NCI-H2107 (cell line): ENCODE measurements at places on chromosomes 2 and 18.

DNA sequence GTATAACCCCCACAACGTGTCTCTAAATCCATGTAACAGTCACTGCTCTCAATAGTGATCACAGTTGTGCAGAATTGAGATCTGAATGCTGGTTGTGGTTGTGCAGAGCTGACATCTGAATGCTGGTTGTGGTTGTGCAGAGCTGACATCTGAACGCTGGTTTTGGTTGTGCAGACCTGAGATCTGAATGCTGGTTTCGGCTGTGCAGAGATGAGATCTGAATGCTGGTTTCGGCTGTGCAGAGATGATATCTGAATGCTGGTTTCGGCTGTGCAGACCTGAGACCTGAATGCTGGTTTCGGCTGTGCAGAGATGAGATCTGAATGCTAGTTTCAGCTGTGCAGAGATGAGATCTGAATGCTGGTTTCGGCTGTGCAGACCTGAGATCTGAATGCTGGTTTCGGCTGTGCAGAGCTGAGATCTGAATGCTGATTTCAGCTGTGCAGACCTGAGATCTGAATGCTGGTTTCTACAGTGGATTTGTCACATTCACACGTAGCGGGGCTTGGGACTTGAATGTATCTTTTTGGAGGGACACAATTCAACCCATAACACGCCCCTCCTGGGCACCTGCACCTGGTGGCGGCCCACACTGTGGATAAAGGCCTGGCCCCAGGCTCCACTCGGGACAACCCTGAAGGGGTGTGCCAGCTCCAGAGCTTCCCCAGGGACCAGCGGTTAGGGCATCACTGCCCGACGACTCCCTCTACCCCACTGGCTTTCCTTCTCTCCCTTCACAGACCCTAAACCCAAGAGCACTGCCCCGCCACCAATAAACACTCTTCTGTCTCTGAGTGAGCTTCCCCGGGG is 51.1 kb upstream of the SLC66A3 start:
- DNase-seq, result no peak

DNA sequence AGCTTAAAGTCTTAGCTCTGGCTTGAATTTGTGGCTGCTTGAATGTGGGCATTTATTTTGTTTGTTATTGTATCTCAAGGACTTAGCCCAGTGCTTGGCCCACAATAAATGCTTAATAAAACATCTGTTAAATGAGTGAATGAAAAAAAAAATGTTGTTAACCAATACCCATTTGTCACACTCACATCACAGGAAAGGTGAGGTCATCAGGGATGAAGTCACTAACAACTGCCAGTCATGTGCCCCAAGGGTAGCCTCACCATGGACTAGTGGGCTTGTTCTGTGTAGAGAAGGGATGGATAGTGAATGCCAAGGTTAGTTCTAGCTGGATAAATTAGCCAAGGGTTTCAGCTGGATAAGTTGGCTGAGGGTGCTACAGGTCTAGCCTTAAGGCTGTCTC is 3.0 kb downstream of the NRBP1 start:
- no peak for DNase-seq

GRCh38 chr2:150376553-150377335 is 110.7 kb downstream of the RND3 start:
- no peak for DNase-seq

DNA sequence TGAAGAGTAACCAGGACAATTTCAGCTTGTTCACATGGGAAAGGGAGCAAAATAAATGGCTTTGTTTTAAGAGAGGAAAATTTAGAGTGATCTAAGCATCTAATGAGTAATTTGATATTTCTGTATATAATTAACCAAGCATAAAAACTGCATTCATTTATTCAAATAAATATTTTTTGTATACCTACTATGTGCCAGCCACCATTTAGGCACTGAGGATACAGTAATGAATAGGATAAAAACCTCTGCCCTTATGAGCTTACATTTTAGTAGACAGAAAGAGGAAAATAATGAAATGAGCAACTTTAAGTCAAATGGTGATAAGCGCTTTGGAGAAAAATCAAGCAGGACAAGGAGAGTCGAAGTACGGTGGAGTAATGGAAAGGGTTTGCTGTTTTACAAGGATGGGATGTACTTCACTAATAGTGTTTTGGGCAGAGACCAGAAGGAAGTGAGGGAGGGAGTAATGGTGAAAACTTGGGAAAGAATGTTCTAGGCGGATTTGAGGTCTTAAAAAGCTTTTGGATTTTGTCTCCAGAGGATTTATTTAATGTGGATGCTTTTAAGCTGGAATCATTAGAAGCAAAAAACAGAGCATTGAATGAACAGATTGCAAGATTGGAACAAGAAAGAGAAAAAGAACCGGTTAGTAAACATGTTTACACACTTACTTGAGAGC is 17.4 kb downstream of the NDC80 start:
- no peak for DNase-seq

DNA sequence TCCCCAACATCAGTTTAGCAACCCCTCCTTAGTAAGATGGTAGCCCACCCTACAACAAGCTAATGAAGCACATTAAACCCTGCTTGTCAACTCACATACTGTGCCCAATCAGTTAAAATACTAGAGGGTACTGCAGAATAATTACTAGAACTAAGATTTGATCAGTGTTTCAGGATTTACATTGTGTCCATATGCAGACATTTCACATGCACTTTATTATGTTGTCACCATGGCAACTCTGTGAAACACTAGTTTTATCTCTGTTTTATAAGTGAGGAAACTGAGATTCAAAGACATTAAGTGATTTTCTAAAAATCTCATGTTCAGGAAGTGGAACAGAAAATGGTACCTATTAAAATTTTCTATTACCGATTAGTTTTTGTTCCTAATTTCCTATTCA is 61.7 kb downstream of the CYBRD1 start:
- no peak for DNase-seq

DNA sequence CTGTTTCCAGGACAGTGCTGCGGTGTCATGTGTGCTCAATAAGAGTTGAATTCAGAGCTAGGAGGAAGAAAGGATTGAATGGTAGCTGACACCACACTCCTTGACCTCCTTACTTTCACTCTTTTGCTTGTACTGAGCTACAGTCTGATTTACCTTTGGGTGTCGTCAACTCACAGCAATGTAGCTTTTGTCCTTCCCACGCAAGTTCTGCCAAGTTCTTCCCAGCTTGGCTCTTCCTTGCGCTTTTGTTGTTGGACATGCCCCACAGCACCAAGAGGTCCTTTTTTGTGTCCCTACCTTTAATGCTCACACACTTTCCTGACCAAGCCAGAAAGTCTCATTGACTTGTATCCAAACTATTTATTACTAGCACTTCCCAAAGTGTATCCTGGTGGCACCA is 38.3 kb upstream of the ITGB6 start:
- DNase-seq, result no peak

GRCh38 chr2:130390460-130391057 is 34.7 kb downstream of the PTPN18 start:
- no peak for DNase-seq

GRCh38 chr2:40451918-40452605 is at the start of gene SLC8A1:
SLC8A1 (minus strand) TSS chr2:40452090.
- DNase-seq, result no peak

DNA sequence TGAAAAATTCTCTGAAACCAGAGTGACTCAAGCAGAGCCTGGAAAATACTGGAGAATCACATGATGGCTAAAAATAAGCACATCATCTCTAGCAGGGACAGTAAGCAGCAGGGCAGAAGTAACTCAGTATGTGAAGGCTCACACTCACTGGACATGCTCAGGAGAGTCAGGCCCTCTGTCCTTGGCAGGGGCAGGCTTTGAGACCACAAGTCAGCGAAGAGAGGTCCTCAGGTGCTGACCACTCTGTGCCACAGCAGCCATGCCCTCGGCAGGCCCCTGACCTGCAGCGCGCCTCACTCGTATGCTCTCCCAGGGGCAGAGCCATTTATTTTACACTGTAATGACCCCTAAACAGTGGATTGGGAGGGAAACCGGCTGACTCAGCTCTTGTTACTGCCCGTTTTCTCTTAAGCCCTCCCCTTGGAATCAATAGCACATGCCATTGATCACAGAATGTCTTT is 76.8 kb downstream of the MAPRE2 start:
- no peak for DNase-seq

DNA sequence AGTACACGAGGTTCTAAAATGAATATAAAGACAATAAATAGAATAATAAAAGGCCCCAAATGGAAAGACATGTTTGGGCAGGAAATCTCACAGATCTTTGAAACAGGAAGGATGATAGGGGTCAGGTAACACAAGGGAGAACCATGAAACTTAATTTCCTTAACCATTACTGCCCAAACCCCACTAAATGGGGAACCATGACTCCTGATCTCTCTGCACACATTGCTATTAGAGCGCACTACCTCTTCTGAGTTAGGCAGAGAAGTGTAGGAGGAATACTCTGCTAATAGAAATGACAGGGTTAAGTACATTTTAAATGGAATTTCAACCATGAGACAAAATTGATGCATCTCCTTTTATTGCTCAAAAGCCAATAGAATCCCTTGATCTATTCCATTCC is 213.7 kb upstream of the SETBP1 start:
- DNase-seq, result no peak

GRCh38 chr2:143736904-143737303 is 607.7 kb downstream of the ARHGAP15 start:
- DNase-seq, result no peak

GRCh38 chr2:227870710-227871374 is 589 bp upstream of the DAW1 start:
- no peak for DNase-seq

DNA sequence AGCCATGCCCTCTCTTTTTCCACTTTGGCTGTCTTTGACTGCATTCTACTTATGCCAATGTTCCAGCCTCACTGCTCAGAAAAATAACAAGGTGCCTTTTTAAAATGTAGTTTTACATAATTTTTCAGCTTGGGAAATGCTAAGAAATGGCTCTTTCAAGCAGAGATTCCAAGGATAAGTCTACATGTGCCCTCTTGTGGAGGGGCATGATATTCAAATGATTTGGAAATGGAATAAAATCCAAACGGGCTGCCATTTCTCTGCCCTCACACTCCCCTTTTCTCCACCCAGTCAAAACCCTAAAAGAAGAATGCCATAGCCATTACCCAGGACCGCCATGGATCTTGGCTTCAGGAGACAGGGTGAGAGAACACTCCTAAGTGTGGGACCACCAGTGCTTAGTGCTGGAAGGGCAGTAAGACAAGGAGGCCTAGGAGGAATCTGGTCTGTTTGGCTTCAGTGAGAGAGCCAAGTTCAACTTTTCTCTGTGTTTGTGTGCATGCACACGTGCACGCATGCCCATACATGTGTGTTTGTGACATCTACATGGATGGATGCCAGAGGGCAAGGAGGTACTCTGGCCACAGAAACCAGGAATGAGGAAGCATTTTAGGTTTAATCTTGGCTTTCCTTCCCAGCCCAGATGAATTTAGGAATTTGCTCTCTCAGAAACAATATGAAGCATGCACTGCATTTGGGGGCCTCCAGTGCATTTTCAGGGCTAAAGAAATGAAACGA is 174.0 kb upstream of the SLC14A2 start:
- no peak for DNase-seq

- no peak for DNase-seq
Observed at GRCh38 chr2:236113425-236113824, 54.8 kb downstream of the GBX2 start.

DNA sequence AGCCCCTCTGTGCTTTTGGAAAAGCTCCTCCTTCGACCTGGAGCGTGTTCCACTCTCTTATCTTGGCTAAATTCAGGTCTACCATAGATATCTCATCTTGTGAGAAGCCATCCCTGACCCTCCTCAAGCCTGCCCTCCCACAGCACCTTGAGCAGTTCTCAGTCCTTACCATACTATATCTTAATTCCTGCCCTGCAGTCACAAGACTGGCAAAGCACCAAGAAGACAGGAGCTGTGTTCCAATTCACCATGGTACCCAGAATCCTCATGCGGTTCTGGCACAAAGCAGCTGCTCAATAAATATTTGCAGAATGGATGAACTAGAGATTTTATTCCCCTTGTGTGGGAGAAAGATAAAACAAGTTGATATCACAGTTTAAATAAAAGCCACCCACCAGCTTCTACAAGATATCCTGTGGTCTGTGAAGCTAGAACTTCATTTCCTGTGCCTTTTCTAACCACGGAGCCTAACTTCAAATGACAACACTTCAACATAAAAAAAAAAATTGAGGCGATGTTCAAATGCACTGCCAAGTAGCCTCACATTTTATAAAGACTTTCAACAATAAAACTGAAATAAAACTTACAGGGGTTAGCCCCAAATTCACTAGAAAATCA is 19.5 kb downstream of the MARCHF4 start:
- DNase-seq, result no peak

GRCh38 chr18:74569401-74569800 is 28.3 kb upstream of the ZNF407 start:
- no peak for DNase-seq

GRCh38 chr2:201070948-201071478 is 458 bp downstream of the HYCC2 start:
- DNase-seq, result no peak

DNA sequence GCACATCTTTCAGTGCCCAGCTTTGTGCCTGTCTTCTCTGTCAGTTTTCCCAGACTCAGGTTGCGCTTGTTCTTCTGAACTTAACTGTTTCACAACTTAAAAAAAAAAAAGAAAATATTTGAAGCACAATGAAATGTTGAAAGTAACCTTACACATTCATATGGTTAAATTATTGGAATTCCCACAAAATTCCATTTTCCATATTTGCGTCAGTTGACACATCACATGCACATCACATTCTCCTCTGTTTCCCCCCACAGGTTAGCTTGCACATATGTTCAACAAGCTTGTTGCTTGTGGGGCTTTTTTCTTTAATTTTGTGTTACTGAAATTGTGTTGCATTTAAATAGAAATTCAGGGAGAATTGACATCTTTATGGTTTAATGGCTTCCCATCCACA is 8.3 kb downstream of the MYO1B start:
- no peak for DNase-seq

GRCh38 chr2:8677646-8678592 is 3.9 kb upstream of the ID2 start:
- peak; percentile 23 for DNase-seq

DNA sequence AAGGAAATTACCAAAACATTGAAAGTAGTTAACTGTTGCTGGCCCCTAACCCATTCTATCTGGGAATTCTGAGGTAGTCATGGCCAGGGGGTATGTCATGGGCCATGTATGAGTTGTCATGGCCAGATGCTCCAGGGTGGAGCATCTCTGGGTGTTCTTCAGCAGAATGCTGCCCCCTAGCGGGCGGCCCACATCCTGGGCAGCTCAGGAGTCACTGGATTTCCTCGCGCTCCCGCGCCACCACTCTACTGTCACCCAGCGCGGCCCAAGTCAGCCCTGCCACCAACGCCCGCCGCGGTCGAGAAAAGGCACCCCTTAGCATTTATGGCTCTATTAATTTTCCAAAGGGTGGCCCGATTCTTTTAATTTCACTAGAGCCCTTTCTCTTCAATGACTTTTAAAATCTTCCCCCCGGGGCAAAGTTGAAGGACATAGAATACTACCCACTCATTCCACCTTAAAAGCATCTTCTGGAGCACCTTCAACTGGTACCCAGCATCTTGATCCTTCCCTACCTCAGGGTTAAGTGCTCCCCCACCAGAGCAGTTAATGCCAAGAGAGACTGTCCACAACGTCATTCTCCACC is 41.6 kb downstream of the PKDCC start:
- DNase-seq, result no peak

- DNase-seq, result no peak
Observed at GRCh38 chr2:11775384-11775783, 29.0 kb downstream of the LPIN1 start.

- no peak for DNase-seq
Observed at GRCh38 chr2:173458991-173459780, 104.5 kb downstream of the CDCA7 start.
